ENCODE measurements at places on chromosomes 2 and 18. TPM values are rescaled to one million over a fixed set of nuclear protein-coding genes. Genes with fewer than 3 reads are reported as not detected.

GRCh38 chr2:47009253-47009767, 93.7 kb upstream of the MCFD2 start:
- no peak for DNase-seq

DNA sequence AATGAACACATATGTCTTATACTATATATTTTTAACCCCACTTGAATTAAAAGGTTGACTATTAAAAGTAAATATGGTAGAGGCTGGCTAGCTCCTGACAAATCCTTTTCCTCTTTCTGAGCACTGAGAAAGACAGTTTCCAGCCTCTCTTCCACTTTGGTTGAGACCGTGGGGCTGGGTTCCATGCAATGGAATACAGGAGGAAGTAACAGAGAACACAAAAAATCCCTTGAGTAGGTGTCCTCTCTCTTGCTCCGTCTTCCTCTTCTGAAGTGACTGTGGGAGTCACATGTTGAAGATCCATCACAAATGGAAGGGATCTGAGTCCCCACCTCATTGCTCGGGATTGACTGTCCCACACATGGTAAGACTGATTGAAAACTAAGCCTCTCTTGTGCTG, 36.6 kb upstream of the SIGLEC15 start:
- DNase-seq: no peak

GRCh38 chr18:13254971-13255927, 36.7 kb downstream of the LDLRAD4 start:
- no peak for DNase-seq

Gene UGT1A7
- not detected for total RNA-seq

- DNase-seq: no peak
Measured at GRCh38 chr2:127361929-127362885, 25.6 kb downstream of the MAP3K2 start.

GRCh38 chr2:161228511-161229240, 68.4 kb downstream of the TANK start:
- no peak for DNase-seq

GRCh38 chr2:191206613-191207471, 38.4 kb upstream of the MYO1B start:
- no peak for DNase-seq

GRCh38 chr2:231299267-231299666, 96.2 kb upstream of the B3GNT7 start:
- no peak for DNase-seq

DNA sequence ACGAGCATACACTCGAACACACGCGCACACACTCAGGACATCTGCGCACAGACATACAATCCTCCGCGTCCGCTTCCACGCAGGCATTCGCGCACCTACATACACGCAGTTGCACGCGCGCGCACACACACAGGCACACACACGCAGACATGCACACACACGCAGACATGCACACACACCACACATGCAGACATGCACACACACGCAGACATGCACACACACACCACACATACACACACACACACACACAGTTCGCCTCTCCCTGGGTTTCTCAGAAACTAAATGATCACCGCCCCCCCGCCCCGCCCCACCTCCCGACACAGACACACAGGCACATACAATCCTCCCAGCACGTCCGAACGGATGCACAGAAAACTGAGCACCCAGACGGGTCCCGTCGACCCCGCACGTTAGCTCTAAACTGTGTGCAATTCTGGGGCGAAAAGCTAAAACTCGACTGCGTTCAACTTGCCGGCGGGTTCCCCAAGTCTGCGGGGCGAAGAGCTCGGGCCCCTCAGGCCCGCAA, 1.0 kb downstream of the EPHA4 start:
- DNase-seq: no peak

Gene IL1R2
- 5.4 TPM for total RNA-seq

Gene PIEZO2
- total RNA-seq: 1.8 TPM

- DNase-seq: no peak
Measured at GRCh38 chr2:236177967-236178889, 10.0 kb upstream of the GBX2 start.

DNA sequence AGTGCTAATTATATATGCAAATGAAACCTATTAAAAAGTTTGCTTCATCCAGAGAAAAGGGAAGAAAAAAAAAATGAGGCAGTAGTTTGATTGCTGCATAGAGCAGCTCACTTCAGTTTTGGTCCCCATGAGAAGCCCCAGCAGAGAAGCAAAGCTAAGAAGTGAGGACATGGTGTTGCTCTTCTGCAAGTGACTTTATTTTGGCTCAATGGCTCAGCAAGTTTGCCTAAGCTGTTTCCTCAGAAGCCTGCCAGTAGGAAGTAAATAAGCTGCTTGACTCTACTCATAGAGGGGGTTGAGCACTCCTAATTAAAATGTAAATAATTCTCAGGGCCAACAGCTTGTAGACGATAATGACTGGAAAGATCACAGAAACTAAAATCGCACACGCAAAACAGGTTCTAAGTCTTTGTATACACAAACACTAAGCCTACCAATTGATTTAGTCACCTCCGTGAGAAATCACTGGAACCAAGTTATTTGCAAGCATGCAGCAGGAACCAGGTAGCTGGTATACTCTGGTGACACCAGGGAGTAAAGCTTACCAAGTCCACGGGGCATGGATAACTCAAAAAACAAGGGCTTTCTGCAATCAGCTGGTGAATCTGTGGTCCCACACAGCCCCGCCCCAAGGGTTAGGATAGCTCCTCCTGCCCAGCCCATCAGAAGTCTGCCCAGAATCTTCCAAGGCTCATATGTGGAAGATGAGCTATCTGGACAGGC, 39.7 kb upstream of the NABP1 start:
- DNase-seq: no peak

GRCh38 chr18:57214976-57215375, 68.1 kb downstream of the BOD1L2 start:
- DNase-seq: no peak

Measured in uterus (tissue), 4 donors.